Hepatocyte (in vitro differentiated cells): ENCODE measurements at places on chromosomes 11 and 22. TPM values are rescaled to one million over a fixed set of nuclear protein-coding genes. Genes with fewer than 3 reads are reported as not detected.
A peak's percentile ranks its signal among the peaks of the same experiment; 100 is the strongest.

GRCh38 chr22:44648821-44649565 is 53.0 kb upstream of the PRR5 start:
- DNase-seq, result peak; percentile 74

GRAP2 gene
- polyA plus RNA-seq, result 0.51 TPM in 1 of 2 replicates, not detected in the other

- no peak for DNase-seq
These were observed 36.2 kb upstream of the PAK1 start for GRCh38 chr11:77510095-77510494.

DNA sequence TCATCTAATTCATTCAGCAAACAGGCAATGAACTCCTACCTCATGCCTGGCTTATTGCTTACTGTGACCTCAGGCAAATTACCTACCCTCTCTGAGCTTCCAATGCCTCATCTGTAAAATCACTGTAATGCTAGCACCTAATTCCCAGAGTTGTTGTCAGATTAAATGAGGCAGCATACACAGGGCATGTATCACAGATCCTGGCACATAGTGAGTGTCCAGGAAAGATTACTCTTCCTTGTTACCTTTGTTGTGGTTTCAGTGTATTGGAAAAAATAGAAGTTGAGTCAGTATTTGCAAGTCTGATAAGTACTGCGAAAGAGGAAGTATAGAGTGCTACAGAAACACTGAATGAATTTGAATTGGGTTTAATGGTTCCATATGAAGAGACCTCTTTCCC is 26.4 kb upstream of the LRRC55 start:
- DNase-seq, result no peak

GRCh38 chr22:42685941-42686653 is 34.6 kb downstream of the A4GALT start:
- peak; percentile 44 for DNase-seq

CCDC188 gene
- not detected in 2 replicates for polyA plus RNA-seq

- DNase-seq, result no peak
These were observed at the start of the genes COMT and TXNRD2 for GRCh38 chr22:19941365-19942082. COMT (plus strand) TSS chr22:19941772; CDS start chr22:19962527, 20,755 bp downstream. TXNRD2 (minus strand) TSS chr22:19941818; CDS start chr22:19941803, 15 bp downstream.

DNA sequence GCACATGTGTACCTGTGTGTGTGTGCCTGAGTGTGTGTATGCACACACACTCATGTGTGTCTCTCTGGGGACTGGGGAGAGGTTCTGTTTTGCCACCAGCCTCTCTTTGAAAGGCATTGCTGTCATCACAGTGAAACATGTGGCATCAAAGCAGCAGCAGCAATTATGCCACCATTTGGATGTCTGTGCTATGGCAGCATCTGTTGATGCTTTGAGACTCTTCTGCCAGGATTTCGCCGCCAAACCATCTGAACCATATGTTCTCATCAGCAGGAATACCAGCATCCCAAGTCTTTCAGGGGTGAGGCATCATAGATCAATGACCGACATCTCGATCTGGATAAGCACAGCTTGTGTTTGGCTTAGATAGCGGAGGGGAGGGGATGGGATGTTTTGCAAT is 168.6 kb downstream of the FAT3 start:
- DNase-seq, result no peak

DNA sequence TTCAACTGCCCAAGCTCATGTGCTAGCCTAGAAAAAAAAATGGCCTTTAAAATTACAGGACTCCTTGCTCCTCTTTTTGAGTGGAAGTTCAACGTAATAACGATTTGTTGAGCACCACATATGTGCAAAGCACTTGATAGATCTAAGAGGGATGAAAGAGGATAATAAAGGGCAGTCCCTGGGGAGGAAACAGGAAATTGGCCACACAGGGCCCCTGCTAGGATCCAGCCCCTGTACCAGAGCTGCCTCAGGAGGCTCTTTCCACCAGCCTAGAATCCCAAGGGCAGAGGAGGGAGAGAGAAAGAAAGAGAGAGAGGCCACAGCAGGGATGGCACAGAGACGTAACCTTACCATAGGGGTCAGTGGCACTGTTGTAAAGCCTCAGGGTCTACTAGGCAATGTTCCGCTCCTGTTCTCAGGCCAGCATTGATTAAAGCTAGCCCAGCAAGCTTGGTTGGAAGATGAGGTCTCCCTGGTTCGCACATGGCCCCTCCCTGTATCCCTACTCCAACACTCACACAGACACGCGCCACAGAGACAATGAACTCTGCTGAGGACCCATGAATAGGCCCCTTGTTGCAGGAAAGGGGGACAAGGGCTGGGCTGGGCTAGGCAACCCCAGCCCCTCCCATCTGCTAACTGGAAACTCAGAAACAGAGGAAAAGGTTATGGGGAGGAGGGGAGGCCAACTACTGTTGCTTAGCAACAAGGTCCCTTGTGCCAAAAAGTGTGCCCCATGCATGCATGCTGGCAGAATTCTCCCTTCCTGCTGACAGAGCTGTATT is at the start of gene TMPRSS5:
Gene TMPRSS5, minus strand, starts transcription at position 438 of the 785 bp plus-strand sequence. Its CDS starts 84 bp downstream, at position 354.
- no peak for DNase-seq

GRCh38 chr11:133163463-133164419 is 368.6 kb downstream of the OPCML start:
- DNase-seq, result peak; percentile 71

MISFA gene
- polyA plus RNA-seq, result 2.0 and 3.2 TPM in 2 replicates

GRCh38 chr22:29842740-29843139 is 4.7 kb upstream of the ASCC2 start:
- DNase-seq, result peak; percentile 28

OR2AG1 gene
- polyA plus RNA-seq, result not detected in 2 replicates

- no peak for DNase-seq
These were observed 68.4 kb downstream of the TCF20 start for GRCh38 chr22:42202048-42202447.

DNA sequence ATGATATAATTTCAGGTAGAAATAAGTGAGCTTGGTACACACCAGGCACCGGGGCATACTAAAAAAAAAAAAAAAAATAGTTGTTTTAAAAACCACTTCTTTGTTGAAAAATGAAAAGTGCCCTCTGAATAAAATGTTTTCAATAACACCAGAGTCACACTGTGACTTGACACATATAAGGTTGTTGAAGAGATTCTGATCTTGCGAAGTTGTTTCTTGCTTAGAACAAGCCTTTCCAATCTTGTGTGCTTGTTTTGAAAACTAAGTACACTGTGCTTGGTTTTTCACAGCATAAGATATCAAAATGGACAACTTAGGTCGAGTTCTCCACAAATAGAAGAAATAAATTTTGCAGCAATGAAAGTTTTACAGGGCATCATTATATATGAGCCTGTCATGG is 17.0 kb downstream of the PDGFD start:
- no peak for DNase-seq

GRCh38 chr11:113160808-113161124 is 153.6 kb upstream of the TTC12 start:
- no peak for DNase-seq

- DNase-seq, result no peak
These were observed 225.5 kb upstream of the NARS2 start for GRCh38 chr11:78800096-78800690.

- no peak for DNase-seq
These were observed 15.9 kb downstream of the LSP1 start for GRCh38 chr11:1868636-1869291.

BRSK2 gene
- polyA plus RNA-seq, result 13.6 and 15.1 TPM in 2 replicates

SLN gene
- 15.8 and 56.5 TPM in 2 replicates for polyA plus RNA-seq
